ENCODE measurements at places on chromosomes 12 and 14. TPM values are rescaled to one million over a fixed set of nuclear protein-coding genes. Genes with fewer than 3 reads are reported as not detected.

DNA sequence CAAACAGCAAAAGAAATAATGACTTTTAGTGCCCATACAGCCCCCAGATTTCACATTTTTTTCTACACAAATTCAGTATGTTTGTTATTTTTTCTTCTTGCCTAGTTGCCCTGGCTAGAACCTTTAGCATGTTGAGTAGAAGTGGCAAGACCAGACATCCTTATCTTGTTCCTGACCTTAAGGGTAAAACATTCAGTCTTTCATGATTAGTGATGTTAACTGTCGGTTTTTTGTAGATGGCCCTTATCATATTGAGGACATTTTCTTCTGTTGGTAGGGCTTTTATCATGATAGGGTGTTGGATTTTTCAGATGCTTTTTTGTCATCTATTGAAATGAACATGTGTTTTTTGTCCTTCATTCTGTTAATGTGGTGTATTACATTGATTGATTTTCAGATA, 17.1 kb downstream of the IRAK3 start:
- peaks cover 12% of the 10 kb centered on the region for H3K36me3 ChIP-seq
- no peaks in the 10 kb centered on the region for H3K27me3 ChIP-seq
- DNase-seq, result no peak
- H3K27ac ChIP-seq, result no peak overlapping the region
- H3K4me1 ChIP-seq, result peaks cover 3% of the 10 kb centered on the region

GRCh38 chr12:121284551-121285390, 11.7 kb downstream of the CAMKK2 start:
- no peak for DNase-seq
- no peaks in the 10 kb centered on the region for H3K36me3 ChIP-seq
- no peaks in the 10 kb centered on the region for H3K27me3 ChIP-seq
- peaks cover 15% of the 10 kb centered on the region for H3K4me1 ChIP-seq
- peak overlapping the region; percentile 77 for H3K27ac ChIP-seq
- H3K4me3 ChIP-seq, result no peak overlapping the region

GRCh38 chr12:123245678-123246077, 12.4 kb downstream of the MTRFR start:
- no peak overlapping the region for H3K4me3 ChIP-seq
- H3K4me1 ChIP-seq, result peaks cover 14% of the 10 kb centered on the region
- H3K27ac ChIP-seq, result no peak overlapping the region
- no peaks in the 10 kb centered on the region for H3K27me3 ChIP-seq

LIN7A gene
- total RNA-seq, result 32.5 TPM

GRCh38 chr12:56461235-56462159, 6.9 kb upstream of the SPRYD4 start:
- no peaks in the 10 kb centered on the region for H3K4me1 ChIP-seq
- no peaks in the 10 kb centered on the region for H3K27me3 ChIP-seq
- no peak for DNase-seq
- H3K27ac ChIP-seq, result no peak overlapping the region
- no peak overlapping the region for H3K4me3 ChIP-seq

ZNF385A gene
- total RNA-seq, result 22.6 TPM

DNA sequence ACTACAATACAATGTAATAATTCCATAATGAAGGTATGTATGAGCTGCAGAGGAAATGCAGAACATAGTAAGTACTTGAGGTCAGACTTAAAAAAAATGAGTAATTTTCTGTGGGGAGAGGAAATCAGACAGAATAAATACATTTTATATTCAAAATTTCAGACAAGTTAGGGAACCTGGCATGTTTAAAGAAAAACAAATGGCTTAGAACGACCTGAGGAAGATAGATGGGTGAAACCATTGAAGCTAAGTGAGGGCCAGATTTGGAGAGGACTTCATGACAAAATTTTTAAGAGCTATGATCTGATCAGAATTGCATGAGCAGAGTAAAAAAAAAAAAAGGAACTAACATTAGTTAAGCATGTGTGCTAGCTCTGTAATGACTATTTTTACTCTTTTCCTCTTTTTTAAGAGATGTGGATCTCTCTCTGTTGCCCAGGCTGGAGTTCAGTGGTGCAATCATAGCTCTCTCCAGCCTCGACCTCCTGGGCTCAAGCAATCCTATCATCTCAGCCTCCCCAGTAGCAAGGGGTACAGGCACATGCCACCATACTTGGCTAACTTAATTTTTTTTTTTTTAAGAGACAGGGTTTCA, 157.6 kb upstream of the PDE3A start:
- H3K27me3 ChIP-seq, result no peaks in the 10 kb centered on the region
- no peak overlapping the region for H3K27ac ChIP-seq
- peaks cover 27% of the 10 kb centered on the region for H3K4me1 ChIP-seq
- no peak overlapping the region for H3K4me3 ChIP-seq
- DNase-seq, result no peak

- H3K4me3 ChIP-seq, result no peak overlapping the region
- H3K4me1 ChIP-seq, result no peaks in the 10 kb centered on the region
- H3K27ac ChIP-seq, result no peak overlapping the region
- H3K36me3 ChIP-seq, result no peaks in the 10 kb centered on the region
Measured at GRCh38 chr12:126510630-126511029, 1445.4 kb downstream of the AACS start.

DNA sequence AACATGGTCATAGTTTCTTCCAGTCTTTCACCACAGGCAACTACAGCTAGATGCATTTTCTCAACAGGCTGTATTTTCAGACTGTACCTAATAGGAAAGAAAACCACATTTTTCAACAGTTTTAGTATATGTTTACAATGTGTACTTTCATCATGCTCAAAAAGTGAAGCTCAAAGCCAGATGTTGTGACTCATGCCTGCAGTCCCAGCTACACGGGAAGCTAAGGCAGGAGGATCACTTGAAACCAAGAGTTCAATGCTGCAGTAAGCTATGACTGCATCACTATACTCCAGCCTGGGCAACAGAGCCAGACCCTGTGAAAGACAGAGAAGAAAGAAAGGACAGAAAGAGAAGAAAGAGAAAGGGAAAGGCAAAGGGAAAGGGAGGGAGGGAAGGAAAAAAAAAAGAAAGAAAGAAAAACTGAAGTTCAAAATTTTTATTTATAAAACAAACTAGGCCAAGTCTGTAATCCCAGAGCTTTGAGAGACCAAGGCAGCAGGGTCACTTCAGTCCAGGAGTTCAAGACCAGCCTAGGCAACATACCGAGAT, 25.5 kb downstream of the GXYLT1 start:
- H3K4me1 ChIP-seq, result no peaks in the 10 kb centered on the region
- H3K27me3 ChIP-seq, result no peaks in the 10 kb centered on the region
- no peak for DNase-seq
- H3K4me3 ChIP-seq, result no peak overlapping the region
- H3K27ac ChIP-seq, result no peak overlapping the region
- peaks cover 4% of the 10 kb centered on the region for H3K36me3 ChIP-seq

GRCh38 chr12:113955109-113955970, 10.8 kb downstream of the RBM19 start:
- peaks cover 87% of the 10 kb centered on the region for H3K36me3 ChIP-seq
- no peaks in the 10 kb centered on the region for H3K4me1 ChIP-seq
- no peak overlapping the region for H3K4me3 ChIP-seq
- no peak overlapping the region for H3K27ac ChIP-seq

GRCh38 chr14:23831596-23831995, 122.0 kb upstream of the DHRS4 start:
- H3K4me3 ChIP-seq, result no peak overlapping the region
- no peaks in the 10 kb centered on the region for H3K27me3 ChIP-seq
- H3K36me3 ChIP-seq, result no peaks in the 10 kb centered on the region

OVCH1 gene
- 4.0 TPM for total RNA-seq

DNA sequence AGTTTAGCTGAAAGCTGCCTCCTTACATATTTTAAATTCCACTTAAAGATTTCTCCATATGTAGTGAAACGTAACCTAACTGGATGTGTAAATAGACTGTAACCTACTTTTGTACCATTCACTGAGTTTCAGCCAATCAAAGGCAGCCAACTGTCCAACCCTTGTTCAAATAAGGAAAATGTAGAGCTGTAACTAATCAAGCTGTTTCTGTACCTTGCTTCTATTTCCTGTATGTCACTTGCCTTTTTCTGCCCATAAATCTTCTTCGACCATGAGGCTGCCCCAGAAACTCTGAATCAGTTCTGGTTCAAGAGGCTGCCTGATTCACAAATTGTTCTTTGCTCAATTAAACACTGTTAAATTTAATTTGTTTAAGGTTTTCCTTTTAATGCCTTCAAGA, 6.3 kb downstream of the SLC7A8 start:
- no peaks in the 10 kb centered on the region for H3K27me3 ChIP-seq
- H3K36me3 ChIP-seq, result no peaks in the 10 kb centered on the region
- no peak overlapping the region for H3K27ac ChIP-seq
- no peak overlapping the region for H3K4me3 ChIP-seq

DNA sequence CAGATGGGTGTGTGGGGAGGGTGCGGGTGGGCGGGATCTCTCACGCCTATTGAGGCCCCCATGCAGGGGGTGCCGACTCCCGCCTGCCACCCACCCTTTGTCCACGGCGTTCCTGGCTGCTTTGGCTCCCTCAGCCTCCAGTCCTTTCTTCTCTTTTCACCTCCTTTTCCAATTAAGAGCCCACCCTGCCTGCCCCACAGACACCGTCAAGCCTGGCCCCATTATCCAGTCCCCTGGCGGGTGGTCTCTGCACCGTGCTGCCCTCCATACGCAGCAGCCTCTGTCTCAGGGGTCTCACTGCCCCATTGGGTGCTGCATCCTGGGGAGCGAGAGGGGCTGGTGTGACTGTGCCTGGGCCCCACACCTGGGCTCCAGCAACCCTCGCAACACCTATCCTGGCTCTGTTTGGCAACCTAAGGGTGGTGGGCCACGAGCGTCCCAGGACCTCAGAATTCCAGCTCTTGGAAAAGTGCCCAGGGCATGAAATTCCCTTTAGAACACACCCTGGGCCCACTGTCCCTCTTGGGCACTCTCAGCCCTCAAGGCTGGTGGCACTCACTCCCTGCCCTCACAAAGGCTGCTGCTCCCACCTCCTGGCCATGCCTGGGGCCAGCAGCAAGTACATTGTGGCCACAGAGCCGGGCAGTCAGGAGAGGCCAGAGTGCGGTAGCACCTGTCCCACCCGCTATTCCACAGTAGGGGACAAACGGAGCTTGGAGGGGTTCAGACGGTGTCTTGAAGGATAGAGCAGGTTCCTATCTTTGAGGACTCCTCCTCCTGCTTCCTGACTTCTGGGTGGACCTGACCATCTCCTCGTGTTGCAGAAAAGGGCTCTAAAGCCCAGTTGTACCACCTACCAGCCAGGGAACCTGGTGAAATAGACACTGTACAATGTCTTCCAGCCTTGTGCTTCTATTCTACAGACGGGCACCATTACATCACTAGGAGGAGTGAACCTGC, 114.1 kb downstream of the KIF26A start:
- H3K4me3 ChIP-seq, result no peak overlapping the region
- H3K27me3 ChIP-seq, result no peaks in the 10 kb centered on the region
- H3K36me3 ChIP-seq, result no peaks in the 10 kb centered on the region
- no peaks in the 10 kb centered on the region for H3K4me1 ChIP-seq
- peak; percentile 18 for DNase-seq

PTCSC3 gene
- total RNA-seq, result not detected

- H3K4me1 ChIP-seq, result peaks cover 59% of the 10 kb centered on the region
- H3K36me3 ChIP-seq, result no peaks in the 10 kb centered on the region
- H3K27me3 ChIP-seq, result no peaks in the 10 kb centered on the region
- H3K27ac ChIP-seq, result peak within 1 kb of the TSS; percentile 99
Measured at GRCh38 chr12:53499266-53500141, at the start of gene MAP3K12. TSS of gene MAP3K12 (minus strand) at chr12:53499458. CDS start at chr12:53487391, 12,067 bp downstream.

GRCh38 chr14:58631732-58632131, 6.0 kb upstream of the DACT1 start:
- no peaks in the 10 kb centered on the region for H3K4me1 ChIP-seq
- no peaks in the 10 kb centered on the region for H3K27me3 ChIP-seq
- H3K4me3 ChIP-seq, result no peak overlapping the region
- DNase-seq, result peak; percentile 54
- H3K27ac ChIP-seq, result no peak overlapping the region

- no peak for DNase-seq
- no peaks in the 10 kb centered on the region for H3K36me3 ChIP-seq
- H3K4me1 ChIP-seq, result peaks cover 5% of the 10 kb centered on the region
- peaks cover 1% of the 10 kb centered on the region for H3K27me3 ChIP-seq
- H3K4me3 ChIP-seq, result no peak overlapping the region
Measured at GRCh38 chr14:100714258-100714892, 12.3 kb upstream of the DLK1 start.

DNA sequence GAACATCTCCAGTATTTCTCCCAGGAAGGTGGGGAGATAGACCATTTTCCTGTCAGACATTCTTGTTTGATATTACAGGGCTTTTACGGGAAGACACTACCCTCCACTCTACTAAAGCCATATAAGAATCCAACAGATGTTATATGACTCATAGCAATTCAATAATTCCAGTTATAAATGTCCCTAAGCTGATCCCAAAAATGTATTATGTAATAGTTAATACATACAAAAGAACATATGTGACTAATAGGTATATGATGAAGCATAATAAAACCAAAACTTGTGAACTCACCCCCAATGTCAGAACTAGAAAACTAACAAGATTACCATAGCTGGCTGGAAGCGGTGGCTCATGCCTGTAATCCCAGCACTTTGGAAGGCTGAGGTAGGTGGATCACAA, 84.2 kb downstream of the EFCAB11 start:
- H3K4me1 ChIP-seq, result no peaks in the 10 kb centered on the region
- H3K36me3 ChIP-seq, result no peaks in the 10 kb centered on the region
- no peak for DNase-seq
- no peak overlapping the region for H3K27ac ChIP-seq

- H3K4me1 ChIP-seq, result no peaks in the 10 kb centered on the region
- no peaks in the 10 kb centered on the region for H3K36me3 ChIP-seq
- no peak for DNase-seq
- H3K4me3 ChIP-seq, result no peak overlapping the region
Measured at GRCh38 chr14:76313303-76313702, 62.6 kb upstream of the ESRRB start.

GRCh38 chr14:101469382-101470247, 91.7 kb upstream of the DIO3 start:
- no peaks in the 10 kb centered on the region for H3K27me3 ChIP-seq
- H3K4me3 ChIP-seq, result no peak overlapping the region
- DNase-seq, result no peak
- H3K27ac ChIP-seq, result no peak overlapping the region
- peaks cover 3% of the 10 kb centered on the region for H3K4me1 ChIP-seq

AVPR1A gene
- 0.61 TPM for total RNA-seq

DNA sequence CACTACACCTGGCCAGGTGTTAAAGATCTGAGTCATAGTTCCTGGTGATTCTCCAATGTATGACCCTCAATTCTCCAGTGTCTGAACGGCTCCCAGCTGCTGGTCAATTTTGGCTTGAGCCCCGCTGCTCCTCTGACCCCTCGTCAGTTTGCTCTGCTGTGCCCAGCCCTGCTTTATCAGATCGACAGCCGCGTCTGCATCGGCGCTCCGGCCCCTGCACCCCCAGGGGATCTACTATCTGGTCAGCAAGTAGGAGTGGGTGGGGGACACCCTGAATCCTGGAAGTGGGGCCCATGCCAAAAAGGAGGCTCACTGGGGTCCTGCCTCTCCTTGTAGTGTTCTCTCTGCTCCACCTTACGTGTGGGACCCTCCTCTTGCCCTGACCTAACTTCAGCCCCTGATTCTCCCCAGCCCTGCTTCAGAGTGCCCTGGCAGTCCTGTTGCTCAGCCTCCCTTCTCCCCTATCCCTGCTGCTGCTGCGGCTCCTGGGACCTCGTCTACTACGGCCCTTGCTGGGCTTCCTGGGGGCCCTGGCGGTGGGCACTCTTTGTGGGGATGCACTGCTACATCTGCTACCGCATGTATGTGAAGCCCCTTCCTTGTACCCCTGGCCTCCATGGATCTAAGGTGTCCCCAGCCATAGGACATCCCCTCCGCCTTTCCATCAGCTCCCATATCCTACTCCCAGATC, 5.0 kb downstream of the SLC39A5 start:
- H3K27me3 ChIP-seq, result no peaks in the 10 kb centered on the region
- DNase-seq, result no peak
- no peaks in the 10 kb centered on the region for H3K36me3 ChIP-seq
- no peaks in the 10 kb centered on the region for H3K4me1 ChIP-seq
- H3K27ac ChIP-seq, result no peak overlapping the region

- no peak for DNase-seq
- H3K27me3 ChIP-seq, result no peaks in the 10 kb centered on the region
- no peak overlapping the region for H3K27ac ChIP-seq
- no peaks in the 10 kb centered on the region for H3K4me1 ChIP-seq
- no peak overlapping the region for H3K4me3 ChIP-seq
Measured at GRCh38 chr12:26688344-26688904, 144.6 kb downstream of the ITPR2 start.

Data from upper lobe of left lung (tissue), 6 donors.